ENCODE measurements at places on chromosomes 16 and 17.

- DNase-seq = no peak
Observed at GRCh38 chr17:81877569-81877968, 6.4 kb upstream of the ARHGDIA start.

DNA sequence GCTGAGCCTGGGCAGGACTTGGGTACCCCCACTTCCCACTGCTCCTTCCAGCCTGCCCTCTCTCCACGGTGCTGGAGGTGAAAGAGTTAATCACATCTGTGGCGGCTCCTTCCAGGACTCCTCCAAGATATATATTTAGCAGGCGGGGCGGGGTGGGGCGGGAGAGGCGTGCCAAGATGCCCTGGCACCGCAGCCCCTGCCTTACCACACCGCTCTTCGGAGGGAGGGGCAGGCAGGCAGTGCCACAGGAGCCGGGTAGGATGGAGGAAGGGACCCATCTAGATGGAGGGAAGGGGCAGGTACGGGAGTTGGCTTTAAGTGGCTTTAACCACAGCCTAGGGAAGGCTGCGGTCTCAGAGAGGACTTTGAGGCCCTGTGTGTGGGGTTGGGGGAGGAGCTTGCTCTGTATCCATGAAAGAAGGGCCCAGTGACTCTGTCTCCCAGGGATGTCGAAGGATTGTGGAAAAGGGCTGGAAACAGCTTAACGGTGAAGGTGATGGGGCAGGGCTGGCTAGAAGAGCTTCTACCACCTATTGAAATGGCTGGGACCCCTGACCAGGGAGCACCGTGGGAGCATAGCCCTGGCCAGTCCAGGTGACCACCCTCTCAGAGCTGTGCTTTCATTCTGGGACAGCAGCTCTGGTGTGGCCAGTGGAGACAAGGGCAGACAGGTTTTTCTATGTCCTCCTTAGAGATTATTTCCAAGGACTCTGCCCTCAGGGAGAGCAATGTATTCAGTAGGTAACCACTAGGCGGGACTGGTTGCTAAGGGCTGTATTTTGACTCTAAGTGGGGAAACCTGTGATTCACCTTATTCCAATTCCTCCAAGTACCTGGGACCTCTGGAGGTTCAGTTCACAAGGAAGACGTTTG lies 13.0 kb downstream of the GPR142 start:
- DNase-seq = no peak

- no peak for DNase-seq
Observed at GRCh38 chr17:62194401-62194800, 129.3 kb upstream of the MED13 start.

- no peak for DNase-seq
Observed at GRCh38 chr17:42848093-42848492, 2.9 kb upstream of the AOC3 start.

DNA sequence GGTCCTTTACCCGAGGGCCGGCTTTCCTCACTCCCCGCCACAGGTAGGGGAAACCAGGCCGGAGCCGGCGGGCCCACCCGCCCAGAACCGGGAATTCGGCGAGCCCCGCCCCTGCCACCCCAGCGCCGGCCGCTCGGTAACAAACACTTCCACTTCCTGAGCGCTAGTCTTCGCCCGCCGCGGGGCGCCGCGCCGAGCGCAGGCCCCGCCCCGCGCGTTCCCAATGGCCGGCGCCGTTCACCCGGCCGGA lies 224 bp upstream of the NHERF1 start:
- no peak for DNase-seq

DNA sequence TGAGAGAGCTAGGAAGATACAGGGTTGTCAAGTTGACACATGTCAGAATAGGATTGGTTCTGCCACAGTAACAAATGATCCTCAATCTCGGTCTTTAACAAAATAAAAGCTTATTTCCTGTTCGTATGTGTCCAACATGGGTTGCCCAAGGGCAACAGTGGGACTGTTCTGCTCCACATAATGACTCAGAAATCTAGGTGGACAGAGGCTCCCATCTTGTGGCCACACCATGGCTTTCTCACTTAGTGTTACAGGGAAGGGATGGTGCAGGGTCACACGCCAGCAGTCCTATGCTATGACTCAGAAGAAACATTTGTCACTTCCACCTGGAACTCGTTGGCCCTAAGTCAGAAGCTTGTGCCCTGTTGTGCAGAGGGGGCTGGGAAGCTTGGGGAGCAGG lies 364.9 kb downstream of the SNX29 start:
- DNase-seq = no peak

GRCh38 chr17:60910415-60910814 lies 232.8 kb downstream of the BCAS3 start:
- DNase-seq = no peak

GRCh38 chr16:29926711-29927052 lies 656 bp upstream of the KCTD13 start:
- DNase-seq = no peak

GRCh38 chr17:45230410-45230786 lies 8.7 kb downstream of the FMNL1 start:
- no peak for DNase-seq

GRCh38 chr16:2482708-2483534 lies 8.0 kb downstream of the TBC1D24 start:
- DNase-seq = no peak

DNA sequence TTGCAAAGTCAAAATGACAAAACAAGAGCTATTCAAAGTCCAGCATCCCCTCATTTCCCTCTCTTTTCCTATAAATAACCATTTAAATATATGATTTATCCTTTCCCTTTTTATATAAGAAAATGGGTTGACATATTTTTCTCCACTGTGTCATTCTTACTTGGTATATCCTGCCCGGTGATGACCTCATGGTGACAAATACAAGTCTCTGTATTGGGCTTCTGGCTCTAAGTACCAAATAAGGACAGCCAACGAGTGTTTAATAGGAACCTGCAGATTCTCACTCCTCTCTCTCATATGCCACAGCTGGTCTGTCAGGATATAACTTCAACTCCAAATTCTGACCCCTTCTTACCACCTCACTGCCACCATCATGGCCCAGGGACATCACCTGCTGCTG lies 25.5 kb upstream of the CBLN1 start:
- DNase-seq = no peak

GRCh38 chr17:77869665-77870132 lies 88.8 kb upstream of the TNRC6C start:
- no peak for DNase-seq

DNA sequence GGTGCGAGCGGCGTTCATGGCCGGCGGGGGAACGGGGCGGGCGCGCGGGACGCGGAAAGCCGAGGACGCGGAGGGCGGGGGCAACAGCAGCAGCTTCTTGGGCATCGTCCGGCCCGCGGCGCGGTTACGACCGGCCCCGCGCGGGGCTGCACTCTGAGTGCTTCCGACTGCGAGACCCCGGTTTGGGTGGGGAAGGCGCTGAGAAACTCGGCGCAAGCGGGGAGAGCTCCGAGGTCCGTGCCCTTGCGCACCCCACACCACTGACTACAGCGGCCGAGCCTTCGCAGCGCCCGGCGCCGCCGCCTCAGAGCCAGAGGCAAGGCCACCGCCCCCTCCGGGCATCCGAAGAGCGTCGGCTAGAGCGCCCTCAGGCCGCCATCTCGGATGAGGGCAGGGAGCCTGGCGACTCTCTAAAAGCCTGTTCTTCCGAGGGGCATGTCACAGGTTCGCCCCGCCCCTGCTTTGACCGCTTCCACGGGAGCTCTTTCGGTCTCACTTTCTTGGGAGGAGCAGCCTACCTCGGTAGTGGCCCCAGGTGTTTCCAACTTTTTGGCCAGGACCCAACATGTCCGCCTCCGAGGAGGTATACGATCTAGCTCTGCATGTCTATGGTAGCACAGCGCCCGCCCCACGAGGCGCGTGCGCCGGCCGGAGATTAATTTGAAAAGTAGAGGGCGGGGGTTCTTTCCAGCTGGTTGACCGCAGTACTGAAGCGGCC lies at the start of gene PRPSAP1:
Gene PRPSAP1 (minus strand): TSS at position 318 of the 718 bp plus-strand sequence. CDS start 213 bp downstream, at position 105.
- DNase-seq = peak; percentile 86

- DNase-seq = no peak
Observed at GRCh38 chr17:73465130-73465952, 153.5 kb upstream of the CDC42EP4 start.

- no peak for DNase-seq
Observed at GRCh38 chr17:15237106-15237425, 28.1 kb downstream of the PMP22 start.

- no peak for DNase-seq
Observed at GRCh38 chr16:16093628-16094332, 129.5 kb downstream of the ABCC6 start.

DNA sequence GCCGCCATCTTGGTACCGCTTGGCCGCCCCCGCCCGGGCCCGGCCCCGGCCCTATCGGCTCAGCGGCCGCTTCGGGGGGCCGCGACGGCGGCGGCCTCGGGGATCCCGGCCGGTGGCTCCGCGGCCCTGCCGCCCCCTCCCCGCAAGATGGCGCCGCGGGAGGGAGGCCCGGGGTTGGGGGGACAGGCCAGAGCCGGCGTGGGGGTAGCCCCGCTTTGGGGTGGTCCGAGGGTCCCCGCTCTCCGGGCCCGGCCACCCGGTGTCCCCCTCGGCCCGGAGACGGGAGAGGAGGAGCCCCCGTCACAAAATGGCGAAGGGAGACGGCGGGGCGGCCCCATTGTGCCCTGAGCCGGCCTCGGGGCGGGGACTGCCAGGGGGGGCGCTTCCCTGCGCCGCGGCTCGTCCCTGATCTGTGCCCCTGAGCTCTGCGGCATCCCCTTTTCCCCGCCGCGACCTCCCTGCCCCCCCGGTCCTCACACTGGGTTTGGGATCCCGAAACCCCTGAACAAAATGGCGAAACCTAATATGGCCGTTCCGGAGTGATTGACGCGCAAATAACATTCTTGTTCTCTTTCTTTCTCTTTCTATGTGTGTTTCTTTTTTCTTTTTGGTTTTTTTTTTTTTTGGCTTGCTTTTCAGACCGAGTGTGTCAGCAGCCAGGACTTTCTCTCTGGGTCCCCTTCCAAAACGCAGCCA lies 986 bp downstream of the HAPSTR1 start:
- DNase-seq = peak; percentile 55

DNA sequence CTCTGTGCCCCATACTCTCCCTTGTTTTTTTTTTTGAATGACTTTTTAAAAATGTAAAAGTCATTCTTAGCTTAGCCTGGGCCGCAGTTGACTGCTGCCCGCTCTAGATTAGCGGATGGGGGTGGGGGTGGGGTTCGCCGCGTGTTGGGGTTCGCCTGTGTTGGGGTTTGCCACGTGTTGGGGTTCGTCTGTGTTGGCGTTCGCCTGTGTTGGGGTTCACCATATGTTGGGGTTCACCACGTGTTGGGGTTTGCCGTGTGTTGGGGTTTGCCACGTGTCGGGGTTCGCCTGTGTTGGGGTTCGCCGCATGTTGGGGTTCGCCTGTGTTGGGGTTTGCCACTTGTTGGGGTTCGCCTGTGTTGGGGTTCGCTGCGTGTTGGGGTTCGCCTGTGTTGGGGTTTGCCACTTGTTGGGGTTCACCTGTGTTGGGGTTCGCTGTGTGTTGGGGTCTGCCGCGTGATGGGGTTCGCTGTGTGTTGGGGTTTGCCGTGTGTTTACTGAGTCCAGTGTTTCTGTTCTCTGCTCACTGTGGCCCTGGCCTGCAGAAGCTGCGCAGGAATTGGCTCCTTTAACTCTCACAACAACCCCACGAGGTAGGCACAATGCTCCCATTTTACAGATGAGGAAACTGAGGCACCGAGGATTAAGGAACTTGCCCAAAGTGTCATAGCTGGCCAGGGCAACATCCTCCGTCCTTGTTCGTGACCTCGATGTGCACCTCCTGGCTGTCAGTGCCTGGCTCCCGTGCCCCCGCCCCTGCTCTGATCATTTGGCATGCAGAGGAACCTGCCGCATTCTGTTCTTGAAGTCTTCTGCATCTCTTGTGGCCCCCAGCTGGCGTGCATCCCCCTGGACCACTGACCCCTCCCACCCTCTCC lies 96.6 kb upstream of the CIBAR2 start:
- no peak for DNase-seq

GRCh38 chr17:8502126-8502525 lies 66.4 kb downstream of the NDEL1 start:
- DNase-seq = no peak

GRCh38 chr16:29927070-29927905 lies 1.3 kb upstream of the KCTD13 start:
- no peak for DNase-seq

DNA sequence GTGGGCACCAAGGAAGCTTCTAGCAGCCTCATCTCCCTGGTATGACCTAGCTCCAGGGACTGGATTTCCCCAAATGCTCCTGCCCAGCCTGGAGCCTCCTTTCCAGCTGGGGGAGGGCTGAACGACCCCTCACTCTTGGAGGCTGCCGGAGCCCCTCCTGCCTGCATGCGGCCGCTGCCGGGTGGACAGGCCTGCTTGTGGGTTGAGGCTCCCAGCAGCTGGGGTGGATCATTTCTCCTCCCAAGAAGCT lies 213.6 kb downstream of the SEC14L1 start:
- no peak for DNase-seq

GRCh38 chr17:50171371-50172071 lies 5.7 kb downstream of the SGCA start:
- no peak for DNase-seq

GRCh38 chr16:17369421-17370222 lies 101.1 kb downstream of the XYLT1 start:
- DNase-seq = peak; percentile 73

GRCh38 chr17:2335726-2336214 lies 487 bp downstream of the TSR1 start:
- no peak for DNase-seq

DNA sequence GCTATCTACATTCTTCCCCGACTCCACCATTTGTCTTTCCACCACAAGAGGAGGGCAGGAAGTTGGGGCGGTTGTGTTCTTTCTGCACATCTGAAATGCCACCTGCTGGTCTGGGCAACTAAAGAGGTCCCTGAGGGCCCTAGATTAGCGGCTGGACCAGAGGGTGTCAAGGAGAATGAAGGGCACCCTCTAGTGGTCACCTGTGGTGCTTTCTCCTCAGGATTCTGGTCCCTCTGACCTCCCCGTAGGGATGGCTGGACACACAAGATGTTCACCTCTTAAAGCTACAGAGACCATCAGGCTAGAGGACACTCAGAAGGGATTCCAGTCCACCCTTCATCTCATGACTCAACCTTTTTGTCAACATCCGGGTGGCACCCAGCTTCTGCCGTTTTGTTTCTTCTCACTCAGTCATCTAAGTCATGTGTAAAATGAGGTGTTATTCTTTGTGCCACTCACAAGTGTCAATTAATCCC lies 2.9 kb upstream of the SCIMP start:
- DNase-seq = no peak

GRCh38 chr17:75694536-75694935 lies 26.7 kb upstream of the ITGB4 start:
- DNase-seq = no peak

DNA sequence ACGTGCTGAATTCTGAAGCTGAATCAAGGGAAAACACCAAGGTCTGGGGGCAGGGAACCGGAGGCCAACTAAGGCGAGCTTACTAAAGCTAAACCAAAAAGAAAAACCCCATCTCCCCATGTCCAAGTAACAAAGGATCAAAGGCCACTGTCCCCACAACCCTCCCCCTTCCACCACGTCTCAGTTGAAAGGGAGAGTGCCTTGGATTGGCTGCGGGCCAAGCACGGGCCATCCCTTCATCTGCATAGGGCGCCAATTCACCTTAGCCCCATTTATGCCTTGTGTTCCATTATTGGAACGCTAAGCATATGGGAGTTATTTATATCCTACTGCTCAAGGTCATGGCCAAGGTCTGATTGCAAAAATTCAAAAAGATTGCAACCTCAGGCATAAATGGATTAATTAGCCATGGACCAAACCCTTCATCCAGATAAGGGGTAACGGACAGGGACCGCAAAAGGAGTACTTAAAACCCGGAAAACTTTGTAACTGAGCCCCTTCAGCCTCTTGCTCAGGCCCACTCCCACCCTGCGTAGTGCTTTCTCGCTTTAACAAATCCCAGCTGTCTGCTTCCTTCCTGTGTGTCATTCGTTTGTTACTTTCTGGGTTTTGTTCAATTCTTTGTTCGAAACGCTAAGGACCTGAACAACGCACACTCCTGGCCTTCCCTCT lies 740 bp upstream of the ATP6V0D1 start:
- peak; percentile 73 for DNase-seq

Measured in ureter (tissue), 1 donor.